ENCODE measurements at places on chromosomes 5 and 9.

GRCh38 chr9:79193001-79193400, 378.8 kb upstream of the TLE4 start:
- no peak for DNase-seq

DNA sequence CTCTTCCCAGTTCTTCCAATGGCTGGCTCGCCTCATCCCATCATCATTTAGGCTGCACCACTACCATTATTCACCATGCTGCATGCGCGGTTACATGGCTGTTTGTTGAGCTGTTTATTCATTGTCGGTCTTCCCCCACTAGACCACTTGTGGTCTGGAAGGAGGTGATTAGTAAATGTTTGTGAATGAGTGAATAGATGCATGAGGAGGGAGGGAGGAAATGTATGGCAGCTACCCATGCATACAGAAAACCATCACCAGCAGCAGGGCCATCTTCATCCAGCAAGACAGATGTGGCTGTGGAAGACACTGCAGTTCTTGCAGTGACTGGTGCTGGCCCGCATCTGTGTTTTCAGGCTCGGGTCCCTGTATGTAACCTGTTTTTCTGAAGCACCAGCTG, 113.3 kb upstream of the SAP30L start:
- no peak for DNase-seq

DNA sequence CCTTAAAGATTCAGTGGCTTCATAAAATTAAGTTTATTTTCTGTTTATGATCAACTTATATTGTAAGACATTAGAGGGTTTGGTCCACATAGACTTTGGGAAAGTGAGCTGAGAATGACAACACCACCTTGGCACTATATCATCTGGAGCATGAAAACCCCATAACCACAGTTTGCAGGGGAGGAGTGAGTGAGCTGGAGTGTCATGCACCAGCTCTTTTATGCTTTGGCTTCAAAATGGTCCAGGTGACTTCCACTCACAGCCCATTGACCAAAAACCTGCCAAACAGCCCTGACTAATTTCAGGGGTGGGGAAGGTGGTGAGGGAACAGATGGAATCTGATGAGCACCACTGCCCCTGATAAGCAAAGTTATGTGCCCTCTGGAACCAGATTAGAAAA, 295.8 kb downstream of the DMRTA1 start:
- no peak for DNase-seq

- no peak for DNase-seq
Measured at GRCh38 chr5:155836089-155836803, 490.7 kb upstream of the SGCD start.

DNA sequence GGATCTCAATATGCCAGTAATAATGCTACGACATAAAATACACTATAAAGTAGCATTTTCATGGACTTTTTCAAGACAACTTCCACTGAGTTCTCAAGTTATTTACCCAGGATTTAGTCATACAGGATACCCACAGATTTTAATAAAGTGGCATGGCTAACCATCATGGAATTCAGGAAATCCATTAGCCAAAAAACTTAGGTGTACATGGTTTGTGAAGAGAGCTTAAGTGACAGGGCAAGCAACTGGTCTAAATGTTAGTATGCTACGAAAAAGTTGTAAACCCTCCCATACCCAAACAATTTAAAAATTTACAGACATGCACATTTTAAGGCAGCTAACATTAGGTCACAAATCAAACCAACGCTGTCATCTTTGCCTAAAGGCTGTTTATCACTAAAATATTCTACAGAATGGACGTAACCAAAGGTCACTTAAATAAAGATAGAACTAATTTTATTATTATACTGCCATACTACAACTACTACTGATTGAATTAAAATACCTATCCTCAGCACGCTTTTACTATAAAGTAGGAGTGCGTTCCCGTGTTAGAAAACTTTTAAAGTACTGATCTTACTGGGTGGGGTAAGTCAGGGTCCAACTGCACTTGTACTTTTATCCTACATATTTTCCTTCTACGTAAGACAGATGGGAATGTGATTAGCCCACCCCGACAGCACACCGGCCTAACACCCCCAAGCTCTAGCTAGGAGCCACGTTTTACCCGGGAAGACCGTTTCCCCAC, 1.1 kb downstream of the UBTD2 start:
- DNase-seq, result no peak

DNA sequence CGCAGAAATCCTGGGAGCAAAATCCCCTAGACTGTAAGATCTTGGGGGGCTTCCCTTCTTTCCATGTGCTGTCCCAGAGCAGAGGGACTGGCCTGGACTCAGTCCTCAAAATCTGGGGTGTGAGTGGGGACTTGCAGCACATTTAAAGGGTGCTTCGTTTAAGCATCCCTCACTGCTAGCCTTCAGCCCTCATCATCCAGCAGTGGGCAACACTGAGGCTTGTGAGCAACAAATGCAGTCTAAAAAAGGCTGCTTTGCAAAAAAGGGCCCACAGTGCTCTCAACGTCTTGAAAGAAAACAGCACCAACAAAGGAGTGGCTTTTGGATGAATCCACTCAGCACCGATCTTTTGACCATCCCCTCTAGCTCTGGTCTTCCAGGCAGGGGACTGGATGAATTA, 128.3 kb upstream of the TBC1D2 start:
- no peak for DNase-seq

DNA sequence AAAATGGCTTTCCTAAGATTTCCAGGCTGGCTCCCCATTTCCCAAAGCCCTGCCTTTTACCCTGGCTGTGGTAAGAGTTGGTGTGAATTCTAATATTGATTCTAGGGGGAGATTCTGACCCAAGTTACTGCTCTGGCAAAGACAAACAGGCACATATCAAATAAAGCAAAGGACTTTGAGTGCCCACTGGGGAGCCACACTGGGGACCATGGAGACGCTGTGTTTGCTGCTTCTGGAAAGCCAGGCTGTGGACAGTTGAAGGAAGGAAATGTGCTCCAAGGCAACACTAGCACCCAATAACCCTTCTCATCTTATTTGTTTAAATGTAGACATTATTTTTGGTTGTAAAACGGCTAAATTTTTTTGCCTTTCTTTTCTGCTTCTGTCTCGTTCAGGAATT, 78.7 kb downstream of the SNCAIP start:
- no peak for DNase-seq

DNA sequence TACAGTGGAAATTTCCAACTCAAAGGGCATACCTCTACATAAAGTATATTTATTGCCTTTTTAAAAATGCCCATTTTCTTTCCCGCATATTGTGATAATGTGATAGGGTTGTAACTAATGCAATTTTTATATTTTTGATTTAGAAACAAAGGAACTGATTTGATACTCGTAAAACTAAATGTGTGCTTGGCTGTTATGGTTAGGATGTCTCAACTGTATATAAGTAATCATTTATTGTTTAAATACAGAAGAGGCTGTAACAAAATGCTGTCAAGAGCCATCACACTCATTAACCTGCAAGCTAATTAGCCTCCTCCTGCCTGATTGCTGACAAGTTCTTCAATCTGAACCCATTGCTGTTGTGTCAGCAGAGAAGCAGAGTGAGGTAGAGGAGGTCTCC, 149.2 kb downstream of the PBX3 start:
- DNase-seq, result no peak

DNA sequence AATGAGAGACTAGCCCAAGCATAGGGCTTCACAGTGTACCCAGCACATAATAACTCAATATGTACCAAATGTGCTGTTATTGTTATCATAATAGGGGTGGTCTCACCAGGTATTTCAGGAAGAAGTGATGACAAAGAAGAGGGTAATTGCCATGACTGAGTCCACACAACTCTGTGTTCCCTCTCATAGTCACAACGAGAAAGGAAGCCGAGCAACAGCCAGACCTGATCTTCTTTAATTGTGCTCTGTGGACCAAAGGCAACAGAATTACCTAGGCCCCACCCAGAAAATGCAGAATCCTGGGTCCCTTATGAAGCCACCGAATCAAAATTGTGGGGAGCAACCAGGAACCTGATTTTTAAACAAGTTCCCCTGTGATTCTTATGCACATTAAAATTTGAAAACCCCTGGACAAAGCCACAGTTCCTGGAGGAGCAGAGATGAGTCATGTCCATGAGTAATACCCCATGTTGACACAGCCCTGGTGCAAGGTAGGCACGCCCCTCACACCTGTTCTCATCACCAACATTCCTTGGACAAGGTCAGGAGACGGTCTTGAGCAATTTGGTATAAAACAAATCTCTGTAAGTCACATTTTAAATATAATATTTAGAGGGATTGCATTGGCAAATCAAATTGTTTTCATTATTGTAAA, 5.2 kb downstream of the FGF1 start:
- no peak for DNase-seq

DNA sequence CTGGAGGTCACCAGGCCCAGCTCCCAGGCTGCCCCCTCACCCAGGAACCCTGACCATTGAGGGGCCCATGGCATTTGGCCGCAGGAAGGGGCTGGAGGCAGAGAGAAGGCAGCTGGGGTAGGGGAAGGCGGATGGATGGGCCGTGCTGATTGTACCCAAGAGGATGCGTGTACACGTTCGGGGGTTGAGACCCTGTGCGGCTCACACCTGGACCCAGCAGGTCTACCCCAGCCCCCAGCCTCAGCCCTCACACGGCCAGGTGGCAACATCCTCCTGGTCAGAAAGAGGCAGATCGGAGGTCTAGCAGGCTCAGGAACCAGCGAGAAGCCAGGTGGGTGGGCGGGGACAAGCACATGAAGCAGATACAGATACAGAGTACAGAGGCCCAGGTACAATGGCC, 33.7 kb downstream of the NACC2 start:
- no peak for DNase-seq

GRCh38 chr5:108720391-108720790, 27.3 kb upstream of the FER start:
- no peak for DNase-seq

- DNase-seq, result no peak
Measured at GRCh38 chr9:107982001-107982400, 492.4 kb upstream of the KLF4 start.

DNA sequence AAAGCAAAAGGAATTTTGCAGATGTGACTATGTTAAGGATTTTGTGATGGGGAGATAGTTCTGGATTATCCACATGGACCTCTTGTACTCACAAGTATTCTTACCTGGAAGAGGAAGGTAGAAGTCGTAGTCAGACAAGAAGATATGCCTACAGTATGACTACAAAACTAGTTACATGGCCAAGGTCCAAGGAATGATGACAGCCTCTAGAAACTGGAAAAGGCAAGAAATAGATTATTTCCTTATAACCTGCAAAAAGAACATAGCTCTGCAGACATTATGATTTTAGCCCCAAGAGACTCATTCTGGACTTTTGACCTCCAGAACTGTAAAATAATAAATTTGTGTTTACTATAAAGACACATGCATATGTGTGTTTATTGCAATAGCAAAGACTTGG, 226.9 kb downstream of the FER start:
- no peak for DNase-seq

Measured in hematopoietic multipotent progenitor cell treated with erythropoietin and hydrocortisone succinate and interleukin-3 and kit ligand, for 17 days (in vitro differentiated cells).